ENCODE measurements at places on chromosomes 16 and 17. TPM values are rescaled to one million over a fixed set of nuclear protein-coding genes. Genes with fewer than 3 reads are reported as not detected.

Gene ABCA5
- polyA plus RNA-seq: 45.1 TPM

DNA sequence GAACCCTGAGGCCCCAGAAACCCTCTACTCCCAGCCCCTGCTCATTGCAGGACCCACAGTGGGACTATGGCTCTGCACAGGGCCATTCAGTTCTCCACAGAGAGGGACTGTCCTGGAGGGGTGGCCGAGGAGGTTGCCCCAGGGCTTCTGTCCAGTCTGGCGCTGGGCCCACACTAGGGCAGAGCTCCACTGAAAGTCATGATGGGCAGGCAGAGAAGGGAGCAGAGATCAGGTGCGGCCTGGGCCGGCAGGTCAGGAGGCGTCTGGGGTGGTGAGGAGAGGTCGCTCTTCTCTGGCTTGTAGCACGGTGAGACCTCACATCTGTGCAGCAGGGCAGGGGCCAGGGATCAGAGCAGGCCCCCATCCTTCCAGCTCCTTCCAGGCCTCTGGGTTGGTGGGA lies 13.0 kb upstream of the PIK3R6 start:
- no peak for DNase-seq

DNA sequence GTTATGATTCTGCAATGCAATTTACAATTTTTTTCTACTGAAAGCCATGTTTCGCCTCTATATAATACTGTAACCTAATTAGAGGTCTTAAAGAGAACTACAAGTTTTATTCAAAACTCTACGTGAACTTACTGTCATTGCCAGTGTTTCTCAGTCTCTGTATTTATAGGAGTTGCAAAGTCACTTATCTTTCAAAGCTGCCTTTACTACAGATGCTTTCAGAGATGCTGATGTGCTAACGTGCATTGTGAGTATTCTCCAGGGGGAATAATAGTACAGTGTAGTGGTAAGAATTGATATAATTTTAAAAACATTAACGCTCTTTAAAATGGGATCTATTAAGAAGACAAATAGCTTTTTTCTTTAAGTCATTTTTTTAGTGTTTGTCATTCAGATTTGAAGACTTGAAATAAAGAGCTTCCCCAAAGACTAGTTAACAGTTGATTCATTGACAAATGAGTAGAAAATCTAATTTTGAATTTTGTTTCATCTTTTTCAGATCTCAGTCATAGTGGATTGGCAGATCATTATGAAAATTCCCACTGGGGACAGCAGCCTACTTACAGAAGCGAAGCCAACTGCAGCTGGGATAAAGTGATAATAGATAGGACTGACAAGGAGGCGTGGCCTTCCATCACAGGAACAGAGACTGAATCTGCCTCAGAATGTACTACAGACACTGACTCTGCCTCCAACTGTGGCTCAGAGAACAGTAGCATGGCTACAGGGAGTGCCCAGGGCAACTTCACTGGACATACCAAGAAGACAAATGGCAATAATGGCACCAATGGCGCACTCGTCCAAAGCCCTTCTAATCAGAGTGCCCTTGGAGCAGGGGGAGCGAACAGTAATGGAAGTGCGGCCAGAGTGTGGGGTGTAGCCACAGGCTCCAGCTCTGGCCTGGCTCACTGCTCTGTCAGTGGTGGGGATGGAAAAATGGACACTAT lies 79.9 kb downstream of the TMC6 start:
- DNase-seq: no peak

DNA sequence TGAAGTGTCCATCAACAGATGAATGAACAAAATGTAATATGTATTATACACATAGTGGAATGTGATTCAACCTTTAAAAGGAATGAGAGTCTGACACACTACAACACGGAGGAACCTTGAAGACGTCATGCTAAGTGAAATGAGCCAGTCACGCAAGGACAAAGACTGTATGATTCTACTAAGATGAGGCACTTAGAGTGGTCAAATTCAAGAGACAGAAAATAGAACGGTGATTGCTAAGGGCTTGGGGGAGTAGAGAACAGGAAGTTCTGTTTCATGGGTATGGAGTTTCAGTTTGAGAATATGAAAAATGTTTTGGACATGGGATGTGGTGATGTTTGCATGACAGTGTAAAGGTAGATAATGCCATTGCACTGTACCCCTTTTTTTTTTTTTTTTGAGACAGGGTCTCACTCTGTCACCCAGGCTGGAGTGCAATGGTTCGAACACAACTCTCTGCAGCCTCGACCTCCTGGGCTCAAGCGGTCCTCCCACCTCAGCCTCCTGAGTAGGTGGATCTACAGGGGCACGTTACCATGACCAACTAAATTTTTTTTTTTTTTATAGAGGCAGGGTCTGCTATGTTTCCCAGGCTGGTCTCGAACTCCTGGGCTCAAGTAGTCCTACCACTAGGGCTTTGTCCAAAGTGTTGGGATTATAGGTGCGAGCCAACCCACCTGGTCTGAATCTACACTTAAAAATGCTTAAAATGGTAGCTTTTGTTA lies 2.9 kb upstream of the CCDC102A start:
- no peak for DNase-seq

DNA sequence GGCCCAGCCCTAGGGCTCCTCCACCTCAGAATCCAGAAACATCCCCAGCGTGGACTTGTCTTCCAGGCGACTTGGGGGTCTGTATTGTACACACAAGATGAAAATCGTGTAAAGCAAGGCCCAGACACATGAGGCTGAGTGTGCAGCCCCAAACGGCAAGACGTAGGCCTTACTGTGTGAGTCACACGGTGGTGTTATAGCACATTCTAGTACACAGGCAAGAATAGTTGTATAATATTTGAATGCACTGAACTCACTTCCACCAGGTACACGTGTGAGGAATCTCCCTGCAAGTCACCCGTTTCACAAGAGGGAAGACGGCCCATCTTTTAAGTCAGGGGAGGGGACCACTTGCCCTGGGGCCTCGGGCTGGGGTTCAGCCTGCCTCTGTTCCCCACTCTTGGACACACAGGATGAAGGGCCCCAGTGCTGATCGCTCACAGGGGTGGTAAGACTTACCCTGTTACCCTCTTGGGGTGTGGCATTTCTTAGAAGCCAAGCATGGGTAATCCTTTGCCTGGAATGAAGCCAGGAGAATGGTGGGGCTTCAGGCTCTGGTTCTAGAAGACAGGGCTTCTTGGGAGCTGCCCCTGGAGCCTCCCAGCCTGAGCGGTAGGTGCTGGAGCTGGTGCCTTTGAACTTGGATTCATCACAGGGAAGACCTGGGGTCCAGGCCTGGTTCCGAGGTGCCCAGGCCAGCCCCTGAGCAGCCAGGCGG lies 71.3 kb downstream of the SREBF1 start:
- no peak for DNase-seq

DNA sequence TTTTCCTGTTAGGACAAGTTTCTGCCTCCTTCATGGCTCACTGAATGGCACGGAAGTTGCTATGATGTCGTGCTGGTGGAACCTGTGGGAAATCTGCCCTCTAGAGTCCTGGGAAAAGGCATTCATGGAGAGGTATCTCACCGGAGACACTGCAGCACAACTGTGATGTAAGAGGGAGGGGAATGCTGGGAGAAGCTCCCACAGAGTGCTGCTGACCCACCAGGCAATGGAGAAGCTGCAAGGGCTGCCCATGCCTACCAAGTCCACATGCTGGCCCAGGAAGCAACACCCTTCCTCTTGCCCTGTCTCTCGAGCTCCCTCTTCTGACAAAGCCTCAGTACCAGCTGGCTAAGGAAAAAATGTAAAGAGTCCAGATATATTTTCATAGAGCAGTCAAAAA lies 45.2 kb upstream of the SLC5A11 start:
- DNase-seq: no peak

Gene MYH13
- 0.17 TPM for polyA plus RNA-seq

- DNase-seq: no peak
Measured at GRCh38 chr16:75593825-75594820, 27.9 kb downstream of the GABARAPL2 start.

DNA sequence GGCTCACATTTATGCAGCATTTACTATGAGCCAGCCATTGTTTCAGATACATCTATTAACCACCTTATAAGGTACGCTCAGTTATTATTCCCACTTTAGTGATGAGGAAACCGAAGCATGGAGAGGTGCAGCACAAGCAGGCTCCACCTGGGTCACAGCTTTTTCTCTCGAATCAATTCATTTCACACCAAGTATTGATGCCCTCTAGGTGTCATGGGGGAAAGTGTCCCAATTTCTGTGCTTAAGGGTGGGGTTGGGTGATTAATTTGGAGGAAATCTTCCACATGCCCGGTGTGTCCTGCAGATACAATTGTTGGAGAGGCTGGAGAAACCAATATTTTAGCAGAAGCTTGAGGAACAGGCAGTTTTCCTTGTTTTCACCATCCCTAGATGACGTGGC lies 62.7 kb upstream of the DNAJA2 start:
- DNase-seq: no peak

DNA sequence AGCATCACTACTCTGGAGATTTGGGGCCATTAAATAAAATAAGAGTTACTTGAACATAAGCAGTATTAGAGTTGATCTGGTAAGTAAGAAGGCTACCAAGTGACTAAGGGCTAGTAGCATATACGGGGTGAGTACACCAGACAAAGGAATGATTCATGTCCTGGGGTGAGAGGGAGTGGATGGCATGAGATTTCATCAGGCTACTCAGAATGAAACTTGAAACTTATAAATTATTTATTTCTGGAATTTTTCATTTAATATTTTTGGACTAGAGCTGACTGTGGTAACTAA lies 2.3 kb downstream of the SLFN5 start:
- DNase-seq: no peak

Gene KRT222
- polyA plus RNA-seq: 0.12 TPM

Gene NRN1L
- not detected for polyA plus RNA-seq

- no peak for DNase-seq
Measured at GRCh38 chr16:74607310-74607961, 522 bp upstream of the GLG1 start.

Gene SULT1A4
- polyA plus RNA-seq: 28.7 TPM
